RCC 7860 (cell line): ENCODE measurements at places on chromosomes 13 and 19.
A peak's percentile ranks its signal among the peaks of the same experiment; 100 is the strongest.

- no peak for DNase-seq
These were observed 5.1 kb downstream of the PEX11G start for GRCh38 chr19:7483720-7484201.

- DNase-seq: no peak
These were observed 20.4 kb upstream of the TNFSF13B start for GRCh38 chr13:108249150-108249549.

DNA sequence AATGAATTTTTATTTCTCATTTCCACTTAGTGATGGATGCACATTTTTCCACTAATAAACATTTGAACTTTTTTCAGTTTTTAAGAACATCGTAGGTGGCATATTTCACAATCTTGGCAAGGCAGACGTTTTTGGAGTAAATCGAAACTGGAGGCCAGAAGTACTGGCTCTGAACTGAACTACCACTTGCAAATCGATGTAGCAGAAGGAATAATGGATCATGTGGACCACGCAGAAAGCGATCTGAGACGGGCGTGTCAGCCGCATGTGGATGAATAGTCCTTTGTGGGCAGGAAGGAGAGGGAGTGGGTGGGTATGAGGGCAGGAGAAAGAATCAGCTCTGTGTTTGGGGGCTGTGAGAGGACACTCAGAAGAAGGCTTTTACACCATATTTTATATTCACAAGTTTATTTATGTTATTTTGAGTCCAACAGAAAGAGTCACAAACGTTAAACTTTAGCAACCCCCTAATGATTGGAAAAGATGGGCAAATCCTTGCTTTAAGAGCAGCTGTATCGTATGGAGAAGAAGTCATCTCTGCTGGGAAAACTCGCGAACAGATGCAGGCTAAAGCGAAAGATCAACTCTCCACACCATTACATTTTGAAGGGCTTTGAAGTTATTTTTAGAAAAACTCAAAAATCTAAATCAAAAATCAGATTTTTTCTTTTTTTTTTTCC, 90.5 kb downstream of the COL4A2 start:
- no peak for DNase-seq

DNA sequence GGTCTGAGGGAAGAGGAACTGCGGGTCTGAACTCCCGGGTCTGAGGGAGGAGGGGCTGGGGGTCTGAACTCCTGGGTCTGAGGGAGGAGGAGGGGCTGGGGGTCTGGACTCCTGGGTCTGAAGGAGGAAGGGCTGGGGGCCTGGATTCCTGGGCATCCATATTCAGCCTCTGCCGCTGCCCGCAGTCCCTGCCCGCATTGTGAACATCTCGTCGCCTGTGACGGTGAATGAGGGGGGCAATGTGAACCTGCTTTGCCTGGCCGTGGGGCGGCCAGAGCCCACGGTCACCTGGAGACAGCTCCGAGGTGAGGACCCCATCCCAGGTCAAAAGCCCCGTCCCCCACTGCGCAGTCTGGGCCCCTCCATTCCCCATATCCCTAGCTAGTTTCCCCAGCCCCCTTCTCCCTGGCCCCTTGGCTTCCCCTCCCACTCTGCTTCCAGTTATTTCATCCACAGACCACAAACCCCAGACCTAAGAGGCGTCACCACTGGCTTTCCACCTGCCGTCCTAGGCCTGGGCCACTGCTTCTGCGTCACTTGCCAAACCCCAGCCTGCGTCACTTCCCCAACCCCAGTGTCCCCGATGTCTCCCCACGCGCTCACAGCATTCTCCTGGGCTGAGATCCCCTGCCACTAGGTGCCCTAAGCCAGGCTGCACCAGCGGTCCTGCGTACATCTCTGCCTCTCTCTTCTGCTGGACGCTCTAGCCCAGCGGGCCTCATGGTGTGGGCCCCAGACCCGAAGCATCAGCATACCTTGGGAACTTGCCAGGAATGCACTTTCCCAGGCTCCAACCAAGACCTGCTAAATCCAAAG, 13.9 kb downstream of the IGLON5 start:
- no peak for DNase-seq

- no peak for DNase-seq
These were observed 6.5 kb downstream of the UNC13A start for GRCh38 chr19:17681505-17682125.

DNA sequence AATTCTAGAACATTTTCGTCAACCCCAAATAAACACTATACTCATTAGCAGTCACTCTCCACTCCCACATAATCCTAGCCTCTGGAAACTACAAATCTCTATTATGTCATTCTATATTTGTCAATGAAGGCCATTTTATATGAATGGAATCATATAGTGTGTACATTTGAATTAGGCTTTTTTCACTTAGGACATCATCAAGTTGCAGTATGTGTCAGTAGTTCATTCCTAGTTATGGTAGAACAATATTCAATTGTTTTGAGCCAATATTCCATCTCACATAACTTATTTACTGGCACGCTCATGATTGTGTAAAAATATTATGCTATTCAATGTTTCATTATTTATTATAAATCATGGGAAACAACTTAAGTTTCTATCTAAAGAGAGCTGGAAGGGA, 1610.4 kb upstream of the MIR17HG start:
- DNase-seq: no peak

DNA sequence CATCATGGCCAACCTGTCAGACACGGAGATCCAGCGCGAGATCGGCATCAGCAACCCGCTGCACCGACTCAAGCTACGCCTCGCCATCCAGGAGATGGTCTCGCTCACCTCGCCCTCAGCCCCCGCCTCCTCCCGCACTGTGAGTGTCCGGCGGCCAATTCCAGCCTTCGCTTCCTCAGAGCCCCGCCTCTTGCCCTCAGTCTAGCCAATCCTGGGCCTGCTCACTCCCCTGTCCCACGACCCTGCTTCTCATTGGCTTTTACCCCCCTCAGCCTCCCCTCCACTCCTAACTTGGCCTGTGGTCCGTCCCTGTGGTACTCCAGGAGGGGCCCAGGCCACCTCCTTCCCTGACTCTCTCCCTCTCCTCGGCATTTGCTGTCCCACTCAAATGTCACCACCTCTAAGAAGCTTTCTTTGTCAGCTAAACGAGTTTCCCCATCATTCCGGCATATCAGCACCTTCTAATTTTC, 12.3 kb downstream of the HRC start:
- peak; percentile 52 for DNase-seq

- DNase-seq: no peak
These were observed 19.2 kb upstream of the ZC3H13 start for GRCh38 chr13:46071590-46072249.

- no peak for DNase-seq
These were observed 61.9 kb upstream of the LDLR start for GRCh38 chr19:11027381-11027780.

GRCh38 chr13:46296115-46296822, 84.5 kb downstream of the LRRC63 start:
- DNase-seq: no peak

DNA sequence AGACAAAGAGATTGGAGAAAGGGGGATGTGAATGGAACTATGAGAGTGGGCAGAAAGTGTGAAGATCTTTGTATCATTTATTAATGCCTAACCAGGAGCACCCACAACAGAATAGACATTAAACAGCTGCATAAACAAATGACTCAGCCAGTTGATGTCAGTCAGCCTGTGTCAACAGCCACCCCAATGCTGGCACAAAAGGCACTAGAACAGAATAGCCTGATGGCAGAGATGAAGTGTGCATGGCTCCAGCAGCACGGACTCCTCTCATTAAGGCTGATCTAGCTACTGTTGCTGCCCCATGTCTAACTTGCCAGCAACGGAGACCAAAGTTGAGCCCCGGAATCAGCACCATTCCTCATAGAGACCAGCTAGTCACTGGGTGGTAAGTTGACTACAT, 7.8 kb downstream of the CPB2 start:
- DNase-seq: no peak

GRCh38 chr13:51202477-51203046, 19.6 kb upstream of the FAM124A start:
- DNase-seq: no peak

DNA sequence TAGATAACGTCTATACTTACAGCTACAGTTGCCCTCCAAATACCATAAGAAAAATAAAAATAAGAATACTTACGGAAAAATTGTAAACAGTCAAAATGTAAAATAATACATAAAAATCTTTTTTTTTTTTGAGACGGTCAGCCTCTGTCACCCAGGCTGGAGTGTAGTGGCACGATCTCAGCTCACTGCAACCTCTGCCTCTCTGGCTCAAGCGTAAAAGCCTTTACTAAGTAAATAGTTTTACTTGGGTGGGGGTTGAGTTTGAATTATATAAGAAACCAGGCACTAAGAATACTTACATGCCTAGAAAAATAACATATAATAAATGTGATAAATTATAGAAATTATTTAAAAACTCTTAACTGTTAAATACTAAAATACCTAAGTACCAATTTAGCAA, 1413.0 kb upstream of the PRR20A start:
- no peak for DNase-seq

- DNase-seq: no peak
These were observed 1.5 kb upstream of the ERICH4 start for GRCh38 chr19:41441321-41441945.

GRCh38 chr13:80501556-80501955, 160.6 kb upstream of the SPRY2 start:
- DNase-seq: no peak

DNA sequence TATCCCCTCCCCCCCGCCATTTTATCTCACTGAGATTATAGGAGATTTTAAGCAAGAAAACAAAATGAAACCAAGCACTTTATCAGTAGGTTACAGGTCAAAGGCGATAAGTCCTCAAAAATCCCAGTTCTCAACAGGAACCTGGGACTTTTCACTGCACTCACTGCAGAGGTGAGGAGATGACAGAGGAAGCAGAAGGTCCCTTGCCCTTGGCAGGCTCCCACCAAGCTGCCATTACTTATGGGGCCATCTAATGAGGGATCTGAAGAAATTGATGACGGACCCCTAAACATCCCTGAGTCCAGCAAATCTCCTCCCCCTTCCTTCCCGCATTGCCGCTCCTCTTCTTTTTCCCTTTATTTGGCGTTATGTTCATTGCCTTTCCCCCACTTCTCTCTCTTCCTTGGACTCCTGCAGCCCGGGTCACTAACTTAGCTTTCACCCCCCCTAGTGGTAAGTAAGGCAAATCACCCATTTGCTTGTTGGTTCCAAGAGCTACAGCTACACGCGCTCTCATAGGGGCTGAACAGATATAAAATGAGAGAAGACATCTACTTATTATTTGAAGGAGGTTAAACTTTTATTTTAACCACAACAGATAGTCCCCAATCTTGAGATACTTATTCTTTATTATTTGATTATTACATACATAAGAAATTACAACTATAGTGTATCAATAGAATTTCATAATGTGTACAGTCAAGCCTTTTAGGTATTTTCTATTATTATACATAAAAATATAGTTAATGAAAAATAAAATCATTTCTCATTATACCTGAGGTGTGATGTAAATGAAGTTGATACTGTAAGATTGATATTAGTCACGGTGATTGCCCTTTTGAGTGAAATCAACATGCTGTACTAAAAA, 52.0 kb upstream of the ARGLU1 start:
- DNase-seq: peak; percentile 41

- no peak for DNase-seq
These were observed 158.6 kb upstream of the SOX1 start for GRCh38 chr13:111908361-111908760.

DNA sequence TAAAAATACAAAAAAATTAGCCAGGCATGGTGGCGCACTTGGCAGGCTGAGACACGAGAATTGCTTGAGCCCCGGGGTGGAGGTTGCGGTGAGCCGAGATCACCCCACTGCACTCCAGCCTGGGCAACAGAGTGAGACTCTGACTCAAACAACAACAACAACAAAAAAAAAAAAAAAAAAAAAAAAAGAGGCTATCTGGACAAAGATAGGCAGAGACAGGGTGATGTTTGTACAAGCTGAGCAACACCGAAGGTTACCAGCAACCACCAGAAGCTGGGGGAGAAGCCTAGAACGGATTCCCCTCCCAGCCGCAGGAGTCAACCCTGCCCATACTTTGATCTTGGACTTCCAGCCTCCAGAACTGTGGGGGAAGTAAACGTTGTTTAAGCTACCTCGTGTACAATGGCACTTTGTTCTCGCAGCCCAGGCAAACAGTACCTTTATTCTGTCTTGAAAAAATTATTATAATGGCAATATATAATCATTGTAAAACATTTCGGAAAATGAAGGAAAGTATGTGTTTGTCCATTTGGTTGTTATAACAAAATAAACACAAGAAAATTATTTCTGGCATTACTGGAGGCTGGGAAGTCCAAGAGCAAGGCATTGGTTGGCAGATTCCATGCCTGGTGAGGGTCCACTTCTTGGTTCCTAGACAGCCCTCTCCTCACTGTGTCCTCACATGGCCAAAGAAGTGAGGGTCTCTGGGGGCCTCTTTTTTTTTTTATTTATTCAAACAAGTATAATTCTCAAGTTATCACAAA, 39.8 kb upstream of the LATS2 start:
- no peak for DNase-seq

- DNase-seq: no peak
These were observed 19.4 kb downstream of the CLDN10 start for GRCh38 chr13:95571941-95572340.

- no peak for DNase-seq
These were observed 156.6 kb downstream of the TM9SF2 start for GRCh38 chr13:99657848-99658260.

- peak; percentile 39 for DNase-seq
These were observed 3.0 kb upstream of the C19orf81 start for GRCh38 chr19:50646074-50646807.

GRCh38 chr13:24500977-24501376, 11.6 kb downstream of the PARP4 start:
- no peak for DNase-seq

DNA sequence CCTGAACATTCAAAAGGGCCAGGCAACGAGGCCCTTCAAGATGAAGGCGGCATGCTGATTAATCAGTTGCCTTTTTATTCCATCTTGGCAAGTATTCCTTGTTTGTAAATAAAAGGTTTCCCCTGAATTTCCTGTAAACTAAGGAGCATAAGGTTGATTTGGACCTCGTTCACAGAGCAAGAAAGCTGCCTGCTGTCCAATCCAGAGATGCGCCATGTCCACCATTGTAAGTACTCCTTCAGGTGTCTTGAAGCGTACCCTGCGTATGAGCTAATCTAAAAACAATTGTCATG, 884.7 kb downstream of the PCDH9 start:
- no peak for DNase-seq

DNA sequence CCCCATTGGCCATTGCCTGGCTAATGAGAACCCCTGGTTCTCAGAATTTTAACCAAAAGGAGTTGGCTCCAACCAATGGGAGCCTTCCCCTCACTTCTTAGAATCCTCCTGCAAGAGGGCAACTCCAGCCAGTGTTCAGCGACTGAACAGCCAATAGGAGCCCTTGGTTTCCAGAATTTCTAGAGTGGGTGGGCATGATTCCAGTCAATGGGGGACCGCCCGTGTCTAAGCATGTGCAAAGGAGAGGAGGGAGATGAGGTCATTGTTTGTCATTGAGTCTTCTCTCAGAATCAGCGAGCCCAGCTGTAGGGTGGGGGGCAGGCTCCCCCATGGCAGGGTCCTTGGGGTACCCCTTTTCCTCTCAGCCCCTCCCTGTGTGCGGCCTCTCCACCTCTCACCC, 9.5 kb upstream of the SWSAP1 start:
- no peak for DNase-seq
